ENCODE measurements at places on chromosomes 5 and 9.

DNA sequence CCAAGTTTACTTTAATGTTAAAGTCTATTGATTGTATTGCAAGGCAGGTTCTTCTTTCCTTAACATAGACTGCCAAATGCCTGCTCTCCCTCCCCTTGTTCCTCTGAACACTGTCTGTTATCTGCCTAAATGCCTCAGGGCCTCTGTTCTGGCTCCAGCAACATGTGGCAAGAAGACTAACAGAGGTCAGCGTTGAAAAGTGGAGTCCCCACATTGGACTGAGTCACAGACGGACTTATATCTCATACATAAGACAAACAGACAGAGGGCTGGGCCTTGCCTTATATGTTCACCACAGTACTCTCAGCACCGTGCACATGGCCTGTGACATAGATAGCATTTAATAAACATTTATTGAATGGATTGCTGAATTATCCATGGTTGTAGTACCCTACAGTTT, 91.4 kb downstream of the TSSK1B start:
- no peak overlapping the region for H3K27ac ChIP-seq
- H3K4me1 ChIP-seq, result no peaks in the 10 kb centered on the region
- DNase-seq, result peak; percentile 14
- no peak overlapping the region for H3K4me3 ChIP-seq
- H3K27me3 ChIP-seq, result no peaks in the 10 kb centered on the region

DNA sequence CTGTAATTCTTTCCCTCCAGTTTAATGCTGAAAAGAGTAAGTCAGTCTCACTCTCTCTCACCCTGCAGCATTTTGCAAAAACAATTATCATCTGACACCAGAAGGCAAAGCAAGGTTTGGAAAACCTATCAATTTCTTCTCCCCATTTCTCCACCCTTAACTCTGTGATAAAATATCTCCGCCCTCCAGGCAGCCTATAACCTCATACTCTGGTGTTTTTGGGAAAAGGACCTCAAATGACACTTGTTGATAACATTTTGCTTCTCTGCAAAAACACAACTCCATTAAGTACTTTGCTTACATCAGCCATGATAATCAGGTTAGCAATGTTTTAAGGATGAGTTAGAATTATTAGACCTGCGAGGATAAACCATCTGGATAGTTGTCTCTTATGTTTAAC, 2.3 kb downstream of the ANKH start:
- H3K27ac ChIP-seq, result no peak overlapping the region
- peaks cover 14% of the 10 kb centered on the region for H3K4me1 ChIP-seq
- H3K36me3 ChIP-seq, result no peaks in the 10 kb centered on the region

- peak; percentile 70 for DNase-seq
- H3K4me3 ChIP-seq, result no peak overlapping the region
- no peaks in the 10 kb centered on the region for H3K36me3 ChIP-seq
- H3K4me1 ChIP-seq, result peaks cover 26% of the 10 kb centered on the region
These were observed 120.6 kb downstream of the HMHB1 start for GRCh38 chr5:143932584-143932983.

GRCh38 chr5:36198281-36198680, 43.4 kb downstream of the NADK2 start:
- peak; percentile 32 for DNase-seq
- no peak overlapping the region for H3K4me3 ChIP-seq

DNA sequence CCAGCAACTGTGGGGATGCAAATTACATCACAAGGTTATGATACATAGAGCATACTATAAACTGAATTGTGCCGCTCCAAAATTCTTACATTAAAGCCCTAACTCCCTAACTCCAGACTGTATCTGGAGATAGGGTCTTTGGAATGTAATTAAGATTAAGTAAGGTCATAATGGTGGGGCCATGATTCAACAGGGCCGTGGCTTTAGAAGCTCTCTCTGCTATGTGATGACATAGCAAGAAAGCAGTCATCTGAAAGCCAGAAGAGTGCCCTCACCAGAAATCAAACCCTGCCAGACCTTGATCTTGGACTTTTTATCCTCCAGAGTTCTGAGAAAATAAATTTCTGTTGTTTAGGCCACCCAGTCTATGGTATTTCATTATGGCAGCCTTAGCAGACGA, 123.9 kb downstream of the FBXL17 start:
- peak; percentile 57 for DNase-seq
- H3K36me3 ChIP-seq, result no peaks in the 10 kb centered on the region
- peak overlapping the region; percentile 16 for H3K27ac ChIP-seq
- no peak overlapping the region for H3K4me3 ChIP-seq
